GM13976 (cell line): ENCODE measurements at places on chromosomes 13 and 19.
A peak's percentile ranks its signal among the peaks of the same experiment; 100 is the strongest.

GRCh38 chr13:62129000-62129551 lies 713.4 kb upstream of the PCDH20 start:
- DNase-seq = no peak

DNA sequence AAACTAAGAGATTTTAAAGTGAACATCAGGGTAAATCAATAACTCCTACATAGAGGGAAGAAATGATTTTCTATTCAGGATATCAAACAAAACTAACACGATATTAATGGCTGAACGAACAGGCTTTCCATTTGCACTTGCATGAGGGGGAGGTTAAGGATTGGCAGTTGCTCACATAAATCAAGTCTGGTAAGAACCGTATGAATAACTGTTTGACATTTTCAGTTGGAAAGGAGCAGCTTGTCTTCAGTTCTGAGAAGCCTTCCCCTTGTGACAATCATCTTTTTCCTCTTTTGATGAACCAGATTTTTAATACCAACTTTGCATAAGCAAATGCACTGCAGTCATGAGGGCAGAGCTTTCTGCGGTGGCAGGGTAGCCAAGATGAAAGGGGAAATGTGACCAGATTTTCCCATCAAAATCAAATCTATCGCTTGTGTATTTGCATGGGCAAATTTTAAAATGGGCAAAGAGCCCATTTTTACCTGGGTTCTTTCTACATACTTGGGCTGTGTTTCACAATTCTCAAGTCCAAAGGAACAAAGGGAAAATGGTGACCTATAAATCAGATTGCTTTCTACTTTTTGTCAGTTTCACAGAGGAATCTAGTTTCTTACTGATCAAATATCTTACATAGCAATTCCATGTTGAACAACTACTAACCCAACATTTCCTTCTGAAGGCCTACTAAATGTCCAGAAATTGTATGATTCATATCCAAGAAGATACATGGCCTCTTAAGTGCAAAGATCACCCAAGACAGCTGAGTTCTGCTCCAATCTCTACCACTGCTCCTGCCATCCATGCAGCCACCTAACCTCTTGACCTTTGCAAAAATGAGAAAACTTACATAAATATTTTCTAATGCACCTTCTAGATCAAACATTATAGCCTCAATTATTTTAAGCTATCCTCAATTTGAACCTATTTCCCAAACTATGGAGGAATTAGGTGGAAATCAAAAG lies 249.6 kb downstream of the OXGR1 start:
- no peak for DNase-seq

GRCh38 chr19:30686826-30687566 lies 314.8 kb downstream of the ZNF536 start:
- DNase-seq = no peak

DNA sequence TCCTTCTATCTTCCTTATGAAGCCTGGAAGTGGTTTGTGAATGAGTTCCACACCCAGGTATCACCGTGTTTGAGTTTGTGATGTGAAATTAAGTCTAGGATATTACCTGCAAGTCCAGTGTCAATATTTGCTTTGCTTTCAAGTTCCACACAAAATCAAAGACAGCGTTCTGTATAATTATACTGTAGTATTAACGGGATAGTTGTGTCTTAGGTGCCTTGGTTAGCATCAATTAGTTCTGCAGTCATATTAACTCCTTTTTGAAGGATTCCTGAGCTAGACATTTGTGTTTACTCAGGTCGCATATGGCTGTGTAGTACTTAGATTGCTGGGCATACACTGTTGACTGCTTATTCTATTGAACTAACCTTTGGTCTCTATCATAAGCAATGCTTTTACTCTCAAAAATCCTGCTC lies 54.4 kb downstream of the ERCC5 start:
- DNase-seq = no peak

DNA sequence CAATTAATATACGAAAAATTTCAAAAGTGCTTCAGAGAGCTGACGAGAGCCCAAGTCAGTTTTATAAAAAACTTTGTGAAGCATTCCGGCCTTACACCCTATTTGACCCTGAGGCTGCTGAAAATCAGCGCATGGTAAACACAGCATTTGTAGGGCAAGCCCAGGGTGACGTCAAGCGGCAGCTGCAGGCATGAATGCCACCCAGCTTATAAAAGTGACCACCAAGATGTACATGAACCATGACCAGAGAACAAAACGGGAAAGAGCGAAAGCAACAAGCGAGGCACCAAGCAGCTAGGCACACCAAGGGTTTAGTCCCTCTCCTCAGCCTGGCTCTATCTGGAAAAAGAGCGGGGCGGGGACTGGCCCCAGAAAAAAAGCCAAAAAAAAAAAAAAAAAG lies 6.0 kb downstream of the SIGLEC11 start:
- no peak for DNase-seq

- DNase-seq = no peak
Observed at GRCh38 chr13:41649659-41650058, 192.3 kb downstream of the RGCC start.

DNA sequence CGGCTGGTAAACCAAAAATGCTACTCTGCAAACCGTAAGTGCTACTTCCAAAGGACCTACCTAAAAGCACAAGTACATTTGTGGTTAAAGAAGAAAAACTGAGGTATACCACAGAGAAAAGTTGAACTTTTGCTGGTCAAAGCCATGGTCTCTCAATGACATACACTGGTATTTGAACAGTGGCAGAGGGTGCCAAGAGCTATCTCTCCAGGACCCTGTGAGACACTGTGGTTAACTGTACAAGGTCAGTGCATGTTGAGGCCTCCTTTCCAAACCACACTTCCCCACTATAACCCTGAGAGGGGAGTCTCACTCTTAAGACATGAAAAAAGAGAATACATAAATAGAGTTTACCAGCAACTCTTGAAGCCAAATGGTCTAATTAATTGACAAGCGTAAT lies 49.5 kb downstream of the COL4A1 start:
- DNase-seq = no peak

- DNase-seq = no peak
Observed at GRCh38 chr19:46181388-46181779, 33.3 kb downstream of the IGFL2 start.

DNA sequence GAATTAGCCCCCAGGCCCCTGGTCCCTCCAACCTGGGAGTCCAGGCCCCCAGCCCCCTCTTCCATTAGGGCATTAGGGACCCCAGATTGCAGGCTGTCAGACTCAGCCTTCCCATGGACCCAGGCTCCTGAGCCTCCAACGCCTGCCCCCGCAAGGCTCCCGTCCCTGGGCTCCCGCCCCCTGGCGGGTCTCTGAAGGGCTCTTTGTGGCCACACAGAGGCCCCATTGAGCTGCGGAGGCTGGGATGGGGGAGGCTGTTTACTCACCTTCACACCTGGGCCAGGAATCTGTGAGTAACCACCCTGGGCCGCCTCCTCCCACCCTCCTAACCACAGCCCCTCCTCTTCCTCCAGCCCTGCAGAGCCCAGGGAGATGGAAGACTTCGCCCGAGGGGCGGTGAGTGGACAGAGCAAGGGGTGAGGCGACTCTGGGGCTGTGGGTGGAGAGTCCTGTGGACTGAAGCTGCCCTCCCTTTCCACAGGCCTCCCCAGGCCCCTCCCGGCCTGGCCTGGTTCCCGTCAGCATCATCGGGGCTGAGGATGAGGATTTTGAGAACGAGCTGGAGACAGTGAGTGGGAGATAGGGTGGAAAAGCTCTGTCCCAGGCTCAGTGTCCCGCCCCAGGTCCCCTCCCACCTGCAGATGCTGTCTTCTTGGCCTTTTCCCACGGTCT lies 4.9 kb downstream of the ARHGEF1 start:
- DNase-seq = peak; percentile 79

- no peak for DNase-seq
Observed at GRCh38 chr19:2226051-2226839, 9.9 kb downstream of the PLEKHJ1 start.

GRCh38 chr13:31012655-31013024 lies 80.2 kb downstream of the TEX26 start:
- no peak for DNase-seq

GRCh38 chr13:46170268-46170667 lies 11.7 kb downstream of the LCP1 start:
- no peak for DNase-seq

DNA sequence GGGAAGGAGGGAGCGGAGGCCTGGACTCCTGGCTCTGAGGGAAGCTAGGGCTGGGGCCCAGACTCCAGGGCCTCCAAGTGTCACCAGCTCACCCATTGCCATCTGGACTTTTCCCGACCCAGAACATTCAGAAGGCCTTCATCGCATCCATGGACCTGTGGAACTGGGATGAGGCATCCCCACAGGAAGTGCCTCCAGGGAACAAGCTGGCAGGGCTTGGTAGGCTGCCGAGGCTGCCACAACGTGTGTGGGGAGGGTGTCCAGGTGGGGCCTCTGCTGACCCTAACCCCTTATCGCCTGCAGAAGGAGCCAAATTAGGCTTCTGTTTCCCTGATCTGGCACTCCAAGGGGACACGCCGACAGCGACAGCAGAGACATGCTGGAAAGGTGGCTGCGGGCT lies 767 bp downstream of the ETV2 start:
- DNase-seq = no peak

DNA sequence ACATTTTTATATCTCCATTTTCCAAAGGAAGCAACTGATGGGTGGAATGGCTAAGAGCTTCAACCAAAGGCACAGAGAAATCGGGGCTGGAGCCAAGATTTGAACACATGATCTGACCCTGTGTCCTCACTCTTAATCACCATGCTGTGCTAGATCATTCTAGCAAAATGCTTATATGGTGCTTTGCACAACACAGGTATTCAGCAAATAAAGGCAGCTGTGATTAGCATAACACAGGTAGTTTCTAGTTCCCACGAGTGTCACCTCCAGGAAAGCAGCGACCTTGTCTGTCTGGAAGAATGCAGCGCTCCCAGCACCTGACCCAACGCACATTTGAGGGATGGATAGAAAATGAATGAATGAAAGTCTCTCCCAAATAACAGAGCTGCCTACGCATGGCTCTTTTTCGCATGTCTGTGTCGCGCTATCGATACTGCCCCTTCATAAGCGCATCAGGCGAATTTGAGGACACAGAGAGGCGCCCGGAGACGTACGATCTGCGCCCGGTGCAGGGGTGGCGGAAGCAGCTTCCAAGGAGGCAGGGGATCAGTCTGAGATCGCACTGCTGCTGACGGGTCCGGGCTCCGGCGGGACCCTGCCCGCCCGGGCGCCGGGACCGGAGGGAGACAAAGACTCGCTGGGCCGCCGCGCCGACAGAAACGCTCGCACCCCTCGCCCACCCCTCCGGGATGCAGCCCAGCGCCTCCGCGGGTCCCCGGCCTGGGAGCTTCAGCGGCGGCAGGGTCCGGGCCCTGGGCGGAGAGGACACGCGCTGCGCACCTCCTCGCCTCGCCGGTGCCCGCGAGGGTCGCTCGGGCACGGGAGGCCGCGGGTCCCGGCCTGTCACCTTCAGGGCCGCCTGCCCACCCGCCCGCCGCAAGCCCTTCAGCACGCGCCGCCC lies 609 bp downstream of the EPS15L1 start:
- DNase-seq = peak; percentile 61

GRCh38 chr13:20399961-20400360 lies 125.7 kb downstream of the CRYL1 start:
- DNase-seq = no peak

GRCh38 chr13:24008679-24009078 lies 111.4 kb upstream of the C1QTNF9B start:
- no peak for DNase-seq

DNA sequence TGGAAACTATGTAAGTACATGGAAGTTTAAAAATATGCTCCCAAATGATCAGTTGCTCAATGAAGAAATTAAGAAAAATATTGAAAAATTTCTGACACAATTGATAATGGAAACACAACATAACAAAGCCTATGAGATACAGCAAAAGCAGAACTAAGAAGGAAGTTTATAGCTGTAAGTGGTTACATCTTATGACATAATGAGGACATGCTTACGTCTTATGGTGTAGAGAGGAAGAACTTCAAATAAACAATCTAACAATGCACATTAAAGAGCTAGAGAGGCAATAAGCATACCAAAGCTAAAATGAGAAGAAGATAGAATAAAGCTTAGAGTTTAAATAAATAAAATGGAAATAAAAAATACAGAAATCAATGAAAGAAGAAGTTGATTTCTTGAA lies 50.0 kb upstream of the CEACAM21 start:
- DNase-seq = no peak

DNA sequence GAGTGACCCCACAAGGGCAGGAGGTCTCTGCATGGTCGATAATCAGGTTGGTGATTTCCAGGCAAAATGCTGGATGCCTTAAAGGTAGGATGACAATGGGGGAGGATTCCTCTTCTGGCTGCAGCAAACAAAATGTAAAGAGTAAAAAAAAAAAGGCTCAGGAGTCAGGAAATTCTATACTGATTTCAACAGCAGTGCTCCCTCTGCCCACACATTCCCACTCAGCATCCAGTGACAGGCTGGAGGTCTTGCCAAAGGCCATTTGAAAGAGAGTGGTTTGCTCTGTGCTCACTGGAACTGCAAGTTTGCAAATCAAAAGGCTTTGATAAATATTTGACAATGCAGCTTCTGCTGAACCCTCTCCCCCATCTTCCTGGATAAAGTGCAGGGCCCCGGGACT lies 135.4 kb downstream of the TNFRSF19 start:
- no peak for DNase-seq

DNA sequence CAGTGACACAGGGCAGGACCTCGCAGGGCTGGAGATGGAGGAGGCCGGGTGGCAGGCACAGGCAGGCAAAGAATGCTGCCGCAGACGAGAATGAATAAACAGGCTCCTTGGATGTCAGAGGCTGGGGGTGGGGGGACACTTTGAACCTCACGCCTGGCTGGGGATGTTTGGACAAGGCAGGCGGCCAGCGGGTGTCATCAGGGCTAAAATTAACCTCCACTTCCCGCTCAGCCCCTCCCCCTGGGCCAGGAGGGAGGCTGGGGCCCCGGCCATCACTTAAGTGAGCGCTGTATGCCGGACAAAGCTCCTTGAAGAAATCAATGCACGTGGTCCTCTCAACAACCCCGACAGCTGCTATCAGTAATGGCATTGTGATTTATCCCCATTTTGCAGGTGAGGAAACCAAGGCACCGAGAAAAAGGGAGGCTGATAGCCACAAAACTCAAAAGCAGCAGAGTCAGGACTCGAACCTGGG lies 10.3 kb upstream of the FUT5 start:
- DNase-seq = no peak

GRCh38 chr19:55095260-55096060 lies 19.8 kb downstream of the EPS8L1 start:
- no peak for DNase-seq

DNA sequence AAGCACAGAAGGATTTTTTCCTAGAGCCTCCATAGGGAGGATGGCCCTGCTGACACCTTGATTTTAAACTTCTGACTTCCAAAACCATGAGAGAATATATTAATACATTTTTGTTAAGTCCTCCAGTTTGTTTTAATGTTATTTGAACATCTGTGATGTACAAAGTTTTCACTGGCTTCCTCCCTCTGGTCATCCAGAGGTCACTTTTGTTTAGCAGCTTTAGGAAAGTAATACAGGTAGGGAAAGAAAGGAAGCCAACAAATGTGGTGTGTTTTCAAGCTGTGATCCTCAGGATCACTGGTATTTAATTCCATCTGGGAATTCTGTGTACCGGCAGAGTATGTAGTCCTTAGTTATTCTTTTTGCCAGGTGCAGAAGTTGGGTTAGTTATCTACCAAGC lies 488.8 kb upstream of the ATXN8OS start:
- no peak for DNase-seq
